ENCODE measurements at places on chromosomes 1 and 21.

DNA sequence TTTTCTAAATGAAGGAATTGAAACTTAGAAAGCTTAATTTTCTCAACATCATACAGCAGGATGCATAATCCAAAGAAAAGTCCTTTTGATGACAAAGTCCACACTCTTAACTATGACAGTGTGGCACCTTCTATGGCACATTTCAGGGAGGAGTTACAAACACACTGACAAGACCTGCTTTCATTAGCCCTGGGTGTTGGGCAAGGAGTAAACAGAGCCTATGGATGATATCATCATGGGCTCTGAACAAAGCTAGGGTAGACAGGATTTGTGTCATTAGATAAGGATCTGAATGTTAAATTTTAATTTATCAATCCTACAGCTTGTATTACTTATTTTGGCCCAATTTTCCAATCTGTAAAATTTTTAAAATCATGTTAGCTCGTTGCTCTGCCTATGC, 62.6 kb upstream of the DENND1B start:
- no peak for DNase-seq

DNA sequence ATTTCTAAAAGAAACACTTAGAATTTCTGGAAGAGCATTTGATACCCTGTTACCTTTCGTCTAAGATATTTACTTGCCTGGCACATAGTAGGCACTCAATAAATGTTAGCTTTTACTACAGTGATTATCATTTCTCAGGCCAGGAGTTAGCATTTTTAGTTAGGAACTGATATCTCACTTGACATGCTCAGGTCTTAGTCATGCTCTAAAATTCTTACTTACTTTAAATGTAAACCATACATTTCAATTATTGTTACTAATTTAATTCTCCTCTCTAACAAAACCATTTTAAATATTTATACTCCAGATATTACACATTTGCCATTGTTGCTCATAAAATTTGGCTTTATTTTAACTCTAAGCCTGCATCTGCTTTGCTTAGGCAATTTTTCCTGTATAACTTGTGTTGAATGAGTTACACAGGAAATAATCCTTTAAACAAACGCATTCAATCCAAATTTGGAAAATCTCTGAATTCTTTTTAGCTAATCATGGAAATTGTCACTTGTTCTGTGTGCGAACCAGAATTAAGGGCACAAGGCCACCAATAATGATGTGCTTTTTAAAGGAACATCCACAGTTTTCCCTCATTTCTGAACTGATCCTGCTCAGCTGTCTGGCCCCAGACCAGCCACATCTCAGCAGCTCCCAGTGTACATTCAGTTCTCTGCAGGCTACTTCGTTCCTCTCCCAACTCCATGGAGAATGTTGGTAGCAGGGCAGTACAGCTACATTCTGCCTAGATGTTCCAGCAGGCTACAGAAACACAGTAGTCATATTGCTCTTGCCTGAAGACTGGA, 15.6 kb downstream of the NIBAN1 start:
- no peak for DNase-seq

GRCh38 chr1:1402072-1402900, 3.2 kb upstream of the CCNL2 start:
- peak; percentile 57 for DNase-seq

DNA sequence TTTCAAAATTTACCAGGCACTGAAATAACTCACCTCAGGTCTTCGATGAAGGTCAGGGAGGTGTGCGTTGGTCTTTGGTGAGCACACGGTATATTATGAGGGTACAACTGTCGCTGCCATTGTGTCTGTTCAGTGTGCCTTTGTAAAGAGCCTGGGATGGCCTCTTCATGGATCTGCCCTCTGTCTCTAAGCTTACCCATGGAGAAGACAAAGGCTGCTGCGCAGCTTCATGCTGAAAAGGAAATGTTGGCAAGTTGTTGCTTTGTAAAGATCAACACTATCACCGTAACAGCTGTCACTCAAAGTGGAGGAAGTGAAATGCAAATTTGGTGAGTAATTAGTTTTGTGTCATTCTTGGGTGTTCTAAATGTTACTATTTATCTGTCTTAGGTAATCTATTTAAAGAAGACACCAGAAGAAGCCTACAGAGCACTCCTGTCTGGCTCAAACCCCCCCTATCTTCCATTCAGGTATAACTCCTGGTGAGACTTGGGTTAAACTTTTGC, 71.6 kb downstream of the CDC14A start:
- no peak for DNase-seq

GRCh38 chr1:224300346-224300745, 29.6 kb downstream of the NVL start:
- no peak for DNase-seq

- no peak for DNase-seq
Observed at GRCh38 chr1:50181027-50181663, 72.4 kb downstream of the ELAVL4 start.

GRCh38 chr21:36504067-36505058, 24.4 kb upstream of the CLDN14 start:
- DNase-seq = peak; percentile 58

DNA sequence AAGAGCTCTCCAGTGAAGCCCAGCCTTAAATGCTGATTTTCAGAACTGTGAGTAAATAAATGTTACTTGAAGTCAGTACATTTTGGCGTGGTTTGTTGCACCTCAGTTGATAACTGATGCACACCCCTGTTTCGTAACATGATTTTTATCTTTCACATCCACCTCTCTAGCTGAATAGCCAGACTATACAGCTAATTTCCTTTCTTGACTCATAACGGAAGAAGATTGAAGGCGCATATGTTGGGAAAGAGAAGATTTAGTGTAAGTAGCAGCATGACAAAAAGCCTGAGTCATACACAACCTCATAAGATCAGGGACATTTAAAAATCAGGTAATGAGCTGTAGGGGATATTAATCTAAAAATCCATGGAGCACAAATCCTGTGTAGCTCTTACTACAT, 716.2 kb upstream of the ZP4 start:
- DNase-seq = no peak

GRCh38 chr21:20996421-20997310, 1.5 kb upstream of the NCAM2 start:
- no peak for DNase-seq

DNA sequence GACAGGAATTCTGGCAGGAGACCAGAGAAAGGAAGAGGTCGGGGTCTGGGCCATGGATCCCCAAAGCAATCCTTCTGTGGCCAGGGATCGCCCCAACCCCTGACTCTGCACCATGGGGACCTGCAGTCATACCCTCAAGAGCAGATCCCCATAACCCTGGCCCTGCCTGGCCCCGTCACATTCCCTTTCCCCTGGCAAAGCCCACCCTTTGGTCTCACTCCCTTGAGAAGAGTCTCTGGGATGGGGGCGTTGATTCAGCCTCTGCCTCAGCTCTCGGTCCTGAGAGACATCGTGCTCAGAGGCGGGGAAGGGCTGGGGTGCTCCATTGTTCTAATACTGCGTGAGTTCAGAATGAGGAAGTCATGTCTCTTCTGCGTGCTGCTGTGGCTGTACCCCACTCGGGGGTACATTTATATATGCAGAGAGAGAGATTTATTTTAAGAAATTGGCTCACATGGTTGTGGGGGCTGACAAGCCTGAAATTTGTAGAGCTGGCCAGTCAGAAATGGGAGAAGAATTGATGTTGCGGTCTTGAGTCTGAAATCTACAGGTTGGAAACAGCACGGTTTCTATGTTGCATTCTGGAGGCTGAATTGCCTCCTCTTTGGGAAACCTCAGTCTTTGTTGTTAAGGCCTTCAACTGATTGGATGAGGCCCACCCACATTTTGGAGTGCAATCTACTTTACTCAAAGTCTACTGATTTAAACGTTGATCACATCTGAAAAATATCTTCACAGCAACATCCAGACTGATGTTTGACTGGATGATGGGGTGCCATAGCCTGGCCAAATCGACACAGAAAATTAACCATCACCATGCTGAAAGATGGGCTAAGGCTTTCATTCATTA, 4.2 kb upstream of the PADI2 start:
- DNase-seq = no peak

DNA sequence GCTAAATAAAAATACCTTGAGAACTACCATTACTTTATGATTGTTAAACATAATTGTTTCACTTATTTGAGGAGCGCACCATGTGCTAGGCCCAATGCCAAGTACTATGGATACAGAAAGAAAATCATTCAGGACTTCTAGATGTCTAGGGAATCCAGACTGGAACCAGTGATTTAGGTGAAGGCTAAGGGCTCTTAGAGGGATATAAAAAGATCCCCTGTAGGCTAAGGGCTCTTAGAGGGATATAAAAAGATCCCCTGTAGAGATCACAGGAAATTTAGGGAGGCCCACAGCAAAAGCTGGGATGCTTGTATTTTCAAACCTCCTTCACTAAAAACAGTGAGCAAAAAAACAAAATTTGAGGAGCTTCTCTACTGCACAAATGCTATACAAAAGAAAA, 6.7 kb downstream of the TOR1AIP2 start:
- DNase-seq = no peak

DNA sequence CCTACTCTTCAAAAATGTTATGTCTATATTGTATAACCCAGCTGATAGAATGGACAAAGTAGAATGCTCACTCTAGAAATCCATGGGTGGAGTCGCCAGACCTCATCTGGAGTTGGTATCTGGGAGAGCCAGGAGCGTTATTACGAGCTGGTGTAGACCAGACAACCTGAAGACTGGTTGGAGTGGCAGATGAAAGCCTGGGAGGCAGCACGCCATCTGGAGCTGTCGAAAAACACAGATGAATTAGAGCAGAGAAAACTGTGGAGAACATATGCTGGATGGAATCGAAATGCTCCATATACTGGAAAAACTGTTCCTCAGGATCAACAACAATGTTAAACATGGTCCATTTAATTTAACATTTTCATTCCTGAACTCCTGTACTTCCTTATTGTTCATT, 333.6 kb downstream of the KCTD3 start:
- DNase-seq = no peak

DNA sequence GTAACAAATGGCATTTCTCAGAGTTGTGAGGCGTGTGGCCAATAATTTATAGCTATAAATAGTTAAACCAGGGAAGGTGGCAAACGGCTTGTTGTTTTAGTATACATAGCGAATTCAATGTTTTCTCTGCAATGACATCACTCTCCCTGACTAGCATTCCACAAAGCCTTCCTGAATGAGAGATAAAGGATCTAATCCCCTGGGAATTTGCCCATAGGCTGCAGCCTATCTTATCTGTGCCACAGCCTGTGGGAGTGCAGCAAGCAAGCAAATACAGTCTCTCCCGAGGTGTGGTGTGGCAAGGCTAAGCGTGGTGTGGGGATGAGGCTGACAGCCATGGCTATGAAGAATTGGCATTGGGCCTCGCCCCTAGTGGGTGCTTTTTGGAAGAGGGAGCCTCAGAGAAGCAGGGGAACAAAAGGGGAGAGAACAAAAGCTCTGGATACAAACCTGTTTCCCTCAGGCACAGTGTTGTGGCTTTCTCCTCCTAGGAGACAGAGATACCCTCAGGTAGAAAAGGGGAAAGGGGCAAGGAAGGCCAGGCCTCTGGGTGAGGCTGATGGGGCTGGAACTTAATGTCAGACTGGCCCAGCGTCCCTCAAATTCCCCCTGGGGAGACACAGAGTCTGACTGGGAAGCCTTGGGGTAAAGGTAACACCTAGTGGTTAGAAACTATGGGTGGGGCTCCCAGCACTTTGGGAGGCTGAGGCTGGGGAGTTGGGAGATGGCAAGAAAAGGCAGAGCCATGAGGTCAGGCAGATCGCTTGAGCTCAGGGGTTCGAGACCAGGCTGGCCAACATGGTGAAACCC, 8.9 kb downstream of the TAGLN2 start:
- no peak for DNase-seq

- no peak for DNase-seq
Observed at GRCh38 chr1:95004013-95004412, 68.7 kb downstream of the ALG14 start.

GRCh38 chr1:88514544-88515060, 169.5 kb upstream of the PKN2 start:
- DNase-seq = no peak

DNA sequence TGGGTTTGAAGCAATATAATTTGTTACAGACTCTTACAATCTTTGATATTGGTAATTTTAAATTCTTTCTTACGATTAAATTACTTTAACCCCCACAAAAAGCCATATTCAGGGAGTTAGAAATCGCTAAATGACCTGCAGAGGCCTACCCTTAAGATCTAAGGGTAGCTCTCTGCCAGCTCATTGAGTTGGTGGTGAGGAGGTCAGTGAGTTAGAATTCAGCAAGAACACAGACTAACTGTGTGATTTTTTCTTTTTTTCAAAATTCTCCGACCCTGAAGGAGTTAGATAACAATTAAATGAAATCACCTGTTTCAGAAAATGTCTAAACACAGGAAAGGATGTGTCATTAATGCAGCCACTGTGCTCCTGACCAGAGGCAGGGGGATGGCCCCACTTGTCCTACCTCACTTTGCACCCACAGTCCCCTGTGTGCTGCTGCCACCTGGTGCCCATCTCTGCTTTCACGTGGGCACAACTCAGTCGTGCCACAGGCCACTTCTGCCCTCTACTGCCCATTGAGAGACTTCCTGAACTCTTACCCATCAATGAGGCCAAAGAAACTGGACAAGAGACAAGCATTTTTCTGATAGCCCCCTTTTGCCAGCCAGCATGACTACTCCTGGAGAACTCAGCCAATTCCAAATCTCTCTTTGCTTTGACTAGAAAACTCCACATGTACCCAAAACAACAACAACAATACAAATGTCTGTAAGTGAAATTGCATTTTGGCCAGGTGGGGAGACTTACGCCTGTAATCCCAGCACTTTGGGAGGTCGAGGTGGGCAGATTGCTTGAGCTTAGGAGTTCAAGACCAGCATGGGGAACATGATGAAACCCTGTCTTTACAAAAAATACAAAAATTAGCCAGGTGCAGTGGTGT, 8.4 kb downstream of the CFAP45 start:
- peak; percentile 79 for DNase-seq

DNA sequence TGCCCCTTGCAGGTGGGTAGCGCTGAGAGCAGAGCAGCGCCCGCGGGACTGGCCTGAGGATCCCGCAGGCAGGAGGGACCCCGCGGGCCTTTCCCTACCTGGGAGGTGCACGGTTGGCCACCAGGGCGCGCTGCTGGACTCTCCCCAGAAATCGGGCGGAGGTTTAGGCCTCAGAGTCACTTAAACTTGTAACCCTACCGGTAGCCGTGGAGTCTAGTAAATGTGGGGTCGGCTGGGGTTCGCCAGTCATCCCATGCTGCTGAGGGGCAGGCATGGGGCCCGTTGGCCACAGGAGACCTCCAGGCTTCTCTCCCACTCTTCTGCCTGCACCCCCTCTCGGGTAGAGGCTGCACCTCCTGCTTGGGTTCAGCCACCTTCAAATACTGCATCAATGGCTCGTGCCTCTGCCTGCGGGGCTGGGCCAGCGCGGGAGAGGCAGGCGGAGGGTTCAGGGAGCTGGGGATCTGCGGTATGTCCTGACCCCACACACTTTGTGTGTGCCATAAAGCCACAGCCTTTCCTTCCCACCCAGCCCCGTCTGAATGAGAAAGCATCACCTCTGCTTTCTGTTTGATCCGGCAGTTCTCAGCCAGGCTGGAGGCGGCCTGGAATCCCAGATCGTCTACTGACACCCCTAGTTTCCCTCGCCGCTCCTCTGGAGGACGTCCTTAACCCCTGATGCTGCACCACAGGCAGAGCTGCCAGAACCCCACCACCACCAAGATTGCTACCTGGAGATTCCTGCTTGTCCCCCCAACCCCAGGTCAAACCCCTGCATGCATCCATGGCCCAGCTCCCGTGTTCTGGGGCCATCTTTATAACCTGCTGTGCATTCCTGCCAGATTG, 12.3 kb upstream of the GSTM4 start:
- peak; percentile 91 for DNase-seq
